ENCODE measurements at places on chromosomes 12 and 14.
A peak's percentile ranks its signal among the peaks of the same experiment; 100 is the strongest.

DNA sequence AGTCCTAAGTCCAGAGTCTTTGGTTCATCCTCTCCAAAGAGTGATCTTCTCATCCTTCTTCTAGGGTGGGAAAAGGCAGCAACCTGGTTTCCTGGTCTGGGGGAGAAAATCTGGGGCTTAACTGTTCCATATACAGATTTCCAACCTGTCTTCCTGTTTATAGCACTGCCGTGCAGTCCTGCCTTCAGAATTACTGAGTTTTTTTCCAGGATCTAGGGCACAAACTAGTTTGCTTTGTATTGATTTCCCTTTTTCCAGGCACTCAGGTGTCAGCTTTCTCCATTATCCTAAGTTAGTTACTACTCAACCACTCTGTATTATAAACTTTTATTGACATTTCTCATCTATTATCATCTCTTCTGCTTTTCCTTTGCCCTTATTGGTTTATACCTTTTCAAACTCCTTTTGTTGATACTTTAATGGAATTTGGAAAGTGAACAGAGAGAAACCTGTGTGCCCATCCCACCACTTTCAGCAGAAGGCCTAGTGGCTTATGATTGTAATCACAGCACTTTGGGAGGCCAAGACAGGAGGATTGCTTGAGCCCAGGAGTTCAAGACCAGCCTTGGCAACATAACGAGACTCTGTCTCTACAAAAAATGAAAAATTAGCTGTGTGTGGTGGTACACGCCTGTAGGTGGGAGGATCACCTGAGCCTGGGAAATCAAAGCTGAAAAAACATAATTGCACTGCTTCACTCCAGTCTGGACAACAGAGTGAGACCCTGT, 4.1 kb upstream of the LYZ start:
- no peak for DNase-seq

GRCh38 chr12:102728506-102729242, 188.4 kb downstream of the PAH start:
- no peak for DNase-seq

DNA sequence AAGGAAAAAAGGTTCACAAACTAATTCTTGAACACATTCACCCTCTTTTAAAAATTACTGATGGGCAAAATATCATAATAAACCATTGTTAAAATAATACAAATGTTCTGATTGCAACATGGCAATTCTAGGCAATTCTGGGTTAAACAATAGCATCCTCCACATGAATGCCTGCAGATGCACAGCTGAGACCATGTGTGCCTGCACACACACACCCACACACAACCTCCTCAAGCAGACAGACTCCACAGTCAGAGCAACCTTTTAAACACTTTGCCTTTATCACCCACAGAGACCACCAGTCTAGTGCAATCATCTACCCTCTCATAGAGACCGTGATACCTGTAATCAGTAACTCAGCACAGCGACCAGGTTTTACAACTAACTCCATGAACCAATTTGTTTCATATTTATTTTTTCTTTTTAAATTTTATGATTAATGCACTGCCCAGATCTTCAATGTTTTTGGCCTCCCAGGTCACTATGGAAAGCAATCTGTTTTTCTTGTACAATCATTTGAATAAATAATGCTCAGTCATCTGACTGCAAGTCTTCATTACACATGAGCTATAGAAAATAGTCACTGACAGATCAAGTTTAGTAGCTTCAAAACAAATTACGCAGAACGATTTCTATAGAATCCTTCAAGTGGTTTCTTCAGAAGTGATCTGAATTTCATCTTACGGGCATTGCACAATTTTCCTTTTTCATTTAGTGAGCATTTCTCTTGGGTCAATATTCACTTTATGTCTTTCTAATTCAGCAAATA, 105.8 kb downstream of the PRKD1 start:
- no peak for DNase-seq

GRCh38 chr12:102314821-102315220, 117.2 kb upstream of the PMCH start:
- DNase-seq: no peak

DNA sequence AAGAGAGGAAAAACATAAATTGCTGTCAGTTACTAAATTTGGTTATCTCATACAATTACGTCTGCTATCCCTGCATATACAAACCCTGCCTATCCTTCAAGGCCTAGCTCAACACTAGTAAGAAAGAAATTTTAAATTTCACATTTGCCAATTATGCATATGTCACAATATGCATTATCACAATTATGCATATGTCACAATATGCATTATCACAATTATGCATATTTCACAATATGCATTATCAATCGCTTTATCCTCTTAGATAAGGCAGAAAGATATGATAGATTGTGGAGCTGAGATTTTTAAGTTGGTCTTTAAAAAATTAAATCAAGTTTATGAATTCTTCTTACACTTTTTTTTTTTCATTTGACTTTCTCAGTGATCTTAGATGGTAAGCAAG, 195.0 kb upstream of the ABCD2 start:
- DNase-seq: no peak

GRCh38 chr12:113002676-113003075, 24.4 kb downstream of the OAS2 start:
- no peak for DNase-seq

DNA sequence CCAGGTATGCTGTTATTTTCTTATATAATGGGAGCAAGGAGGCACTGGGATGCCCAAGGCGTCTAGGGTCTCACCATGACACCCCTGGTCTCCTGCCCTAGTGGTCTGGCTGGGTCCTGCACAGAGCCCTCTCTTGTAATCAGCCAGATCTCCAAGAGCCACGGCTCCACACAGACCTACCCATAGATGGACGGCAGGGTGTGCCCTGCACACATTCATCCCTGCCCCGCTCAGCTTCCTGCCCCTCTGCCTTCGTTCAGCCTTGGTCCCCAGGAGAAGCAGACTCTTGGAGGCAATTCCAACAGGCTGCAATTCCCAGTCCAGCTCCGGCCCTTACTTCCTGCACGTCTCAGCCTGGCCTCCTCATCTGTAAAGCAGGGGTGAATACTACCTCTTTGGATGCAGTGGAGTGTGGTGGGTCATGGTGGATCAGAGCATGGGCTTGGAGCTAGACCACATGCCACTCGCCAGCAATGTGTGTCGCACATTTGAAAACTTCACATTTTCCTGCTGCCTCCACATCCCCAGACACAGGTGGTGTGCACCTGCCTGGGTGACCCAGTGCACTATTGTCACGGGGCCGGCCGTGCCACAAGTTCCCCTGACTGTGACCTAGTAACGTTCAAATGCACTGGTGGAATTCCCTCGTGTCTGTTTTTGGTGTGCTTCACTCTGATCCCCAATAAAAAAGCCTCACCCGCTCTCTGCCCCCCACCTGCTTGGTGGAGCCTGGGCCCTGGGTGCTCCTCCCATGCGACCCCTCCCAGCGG, 171.1 kb upstream of the PRMT8 start:
- DNase-seq: no peak

DNA sequence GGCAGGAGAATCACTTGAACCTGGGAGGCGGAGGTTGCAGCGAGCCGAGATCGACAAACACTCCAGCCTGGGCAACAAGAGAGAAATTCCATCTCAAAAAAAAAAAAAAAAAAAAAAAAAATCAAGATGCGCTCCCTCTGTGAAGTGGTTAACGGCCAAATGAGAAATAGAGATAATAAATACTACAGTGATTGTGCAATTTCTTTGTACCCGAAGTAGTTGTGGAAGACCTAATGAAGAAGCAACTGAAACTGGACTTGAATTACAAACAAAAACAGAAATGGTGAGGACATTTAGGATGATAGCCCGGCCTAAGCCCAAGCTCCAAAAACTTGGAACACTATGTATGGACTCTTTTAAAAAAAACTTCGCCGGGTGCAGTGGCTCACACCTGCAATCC, 44.2 kb upstream of the CDK17 start:
- no peak for DNase-seq

GRCh38 chr12:53170876-53171724, 9.4 kb upstream of the ZNF740 start:
- DNase-seq: no peak

DNA sequence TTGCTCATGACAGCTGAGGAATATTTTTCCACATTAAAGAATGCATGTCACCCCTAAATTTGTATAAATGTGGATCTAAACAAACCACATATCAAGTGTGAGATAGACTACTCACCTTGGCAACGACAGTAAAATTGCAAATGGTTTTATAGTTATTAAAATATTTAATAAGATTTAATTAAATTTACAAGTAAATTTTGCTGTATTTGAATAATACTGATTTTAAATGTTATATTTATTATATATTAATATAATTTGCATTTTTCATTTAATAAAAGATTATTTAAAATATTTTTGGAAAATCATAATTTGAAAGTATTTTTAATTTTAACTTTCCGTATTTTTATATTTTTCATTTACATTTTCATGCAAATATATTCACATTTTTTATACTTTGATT, 53.4 kb downstream of the SERPINA3 start:
- no peak for DNase-seq

DNA sequence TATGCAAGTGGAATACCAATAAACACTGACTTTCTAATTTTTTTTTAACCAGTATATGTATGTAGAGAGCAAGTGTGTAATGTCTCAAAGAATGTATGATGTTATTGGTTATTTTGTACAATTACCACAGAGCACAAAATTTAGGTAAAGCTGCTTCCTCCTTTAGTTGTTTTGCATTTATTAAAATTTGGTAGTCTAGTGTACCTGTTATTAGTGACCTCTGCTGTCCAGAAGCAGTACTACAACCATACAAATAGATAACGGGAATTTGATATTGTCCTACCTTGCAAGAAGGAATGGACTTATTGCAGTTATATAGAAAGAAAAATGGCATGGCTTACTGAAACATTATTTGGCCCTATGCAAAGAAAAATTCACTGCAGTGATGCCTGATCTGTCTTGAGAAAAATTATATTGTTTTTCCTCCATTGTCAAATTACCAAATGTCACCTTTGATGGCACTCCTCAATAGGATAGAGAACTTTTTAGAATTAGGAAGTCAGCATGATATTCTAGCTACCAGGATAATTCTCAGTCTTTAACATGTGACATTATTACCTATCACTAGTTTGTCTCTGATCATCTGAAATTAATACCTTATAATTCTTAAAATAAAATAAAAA, 153.9 kb upstream of the RMST start:
- DNase-seq: peak; percentile 15

GRCh38 chr12:60494244-60494643, 898.4 kb downstream of the SLC16A7 start:
- peak; percentile 38 for DNase-seq

DNA sequence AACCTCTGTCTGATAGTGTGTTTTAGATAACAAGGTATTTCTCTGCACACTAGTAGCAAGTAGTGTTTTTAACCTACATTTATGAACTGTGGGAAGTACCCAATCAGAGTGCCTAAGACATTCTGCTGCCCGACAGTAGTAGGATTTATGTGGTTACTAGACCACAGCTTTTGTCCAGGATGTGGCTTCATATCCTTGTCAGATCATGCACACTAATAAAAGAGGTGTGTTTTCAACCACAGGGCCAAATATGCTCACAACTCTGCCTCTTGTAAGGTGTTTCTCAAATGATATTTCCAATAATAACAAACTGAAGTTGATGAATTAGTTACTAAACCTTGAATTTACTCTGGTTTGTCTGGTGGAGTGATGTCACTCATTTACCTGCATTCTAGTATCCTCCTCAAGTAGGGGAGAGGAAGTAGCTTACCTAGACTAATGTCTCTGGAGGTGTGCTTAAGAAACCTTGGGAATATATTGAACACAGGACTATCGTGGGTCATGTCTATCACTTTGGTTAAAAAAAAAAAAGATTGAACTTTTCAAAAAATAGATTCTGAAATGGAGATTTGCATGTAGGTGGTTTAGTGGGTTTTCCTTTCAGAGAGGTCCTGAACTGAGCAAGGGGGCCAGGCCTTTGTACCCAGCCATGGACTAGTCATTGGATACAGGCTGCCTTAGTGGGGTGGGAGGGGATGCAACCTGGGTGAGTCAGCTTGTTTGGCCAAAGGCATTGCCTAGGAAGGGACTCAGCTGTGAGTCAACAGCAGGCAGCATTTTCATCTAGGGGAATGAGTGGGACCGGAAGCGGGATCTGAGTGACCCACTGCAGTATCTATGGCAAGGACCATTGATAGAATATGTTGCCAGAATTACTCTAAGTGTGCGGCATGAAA, 14.1 kb downstream of the FBXW8 start:
- DNase-seq: peak; percentile 28

Data from AG09319 (cell line).